G401 (cell line): ENCODE measurements at places on chromosomes 11 and 22. TPM values are rescaled to one million over a fixed set of nuclear protein-coding genes. Genes with fewer than 3 reads are reported as not detected.
A peak's percentile ranks its signal among the peaks of the same experiment; 100 is the strongest.

GRCh38 chr11:1228101-1228821, 5.4 kb downstream of the MUC5B start:
- no peak for DNase-seq

- DNase-seq, result no peak
Observed at GRCh38 chr22:35418088-35418487, 18.1 kb downstream of the MCM5 start.

GRCh38 chr11:10658621-10659338, 34.8 kb downstream of the IRAG1 start:
- DNase-seq, result no peak

DNA sequence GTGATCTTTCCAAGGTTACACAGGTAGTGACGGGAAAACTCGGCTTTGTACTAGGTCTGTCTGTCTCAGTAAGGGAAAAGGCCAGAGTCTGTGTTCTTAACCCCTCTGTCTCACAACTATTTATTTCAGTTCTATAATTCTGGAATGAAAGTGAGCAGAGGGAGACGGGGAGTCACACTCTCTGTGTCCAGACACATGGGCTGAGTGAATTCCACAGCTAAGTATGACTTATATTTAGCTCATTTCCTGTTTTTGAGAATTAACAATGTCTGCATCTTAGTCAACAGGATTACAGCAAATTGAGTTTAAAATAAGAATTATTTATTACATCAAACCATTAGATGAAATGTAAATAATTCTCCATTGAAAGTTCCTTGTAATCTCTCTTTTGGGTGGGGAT, 62.5 kb upstream of the OR4B1 start:
- DNase-seq, result no peak

DNA sequence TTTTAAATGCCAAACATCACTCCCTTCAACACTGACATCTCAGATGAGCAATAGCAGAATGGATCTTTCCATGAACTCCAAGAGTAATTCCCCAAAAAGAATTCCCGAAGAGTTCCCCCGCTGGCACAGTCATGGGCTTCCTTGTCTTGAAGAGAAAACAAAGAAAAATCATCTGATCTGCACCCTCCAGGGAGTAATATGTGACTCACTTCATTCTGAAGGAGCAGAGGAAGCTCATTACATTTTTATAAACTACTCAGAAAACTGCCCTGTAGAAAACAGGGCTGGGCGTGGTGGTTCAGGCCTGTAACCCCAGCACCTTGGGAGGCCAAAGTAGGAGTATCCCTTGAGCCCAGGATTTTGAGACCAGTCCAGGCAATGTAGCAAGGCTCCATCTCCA, 35.7 kb downstream of the CELSR1 start:
- DNase-seq, result no peak

- no peak for DNase-seq
Observed at GRCh38 chr22:46863794-46864193, 101.3 kb downstream of the TBC1D22A start.

DNA sequence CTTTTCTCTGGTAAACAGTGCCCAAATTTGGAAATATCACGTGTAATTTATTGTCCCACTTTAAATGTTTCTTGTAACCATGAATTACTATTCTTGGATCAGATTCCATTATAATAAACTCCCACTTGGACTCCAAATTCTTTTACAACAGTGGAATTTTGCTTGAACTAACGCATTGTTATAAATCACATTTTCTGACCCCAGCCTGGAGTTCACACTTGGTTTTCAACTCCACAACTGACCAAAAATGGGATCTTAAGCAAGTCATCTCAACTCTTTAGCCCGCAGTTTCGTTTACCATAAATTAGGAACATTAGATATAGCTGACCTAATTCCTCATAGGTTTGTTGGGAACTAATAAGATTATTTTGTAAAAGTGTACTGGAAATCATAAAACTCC, 336.8 kb upstream of the NCAM1 start:
- DNase-seq, result no peak

DNA sequence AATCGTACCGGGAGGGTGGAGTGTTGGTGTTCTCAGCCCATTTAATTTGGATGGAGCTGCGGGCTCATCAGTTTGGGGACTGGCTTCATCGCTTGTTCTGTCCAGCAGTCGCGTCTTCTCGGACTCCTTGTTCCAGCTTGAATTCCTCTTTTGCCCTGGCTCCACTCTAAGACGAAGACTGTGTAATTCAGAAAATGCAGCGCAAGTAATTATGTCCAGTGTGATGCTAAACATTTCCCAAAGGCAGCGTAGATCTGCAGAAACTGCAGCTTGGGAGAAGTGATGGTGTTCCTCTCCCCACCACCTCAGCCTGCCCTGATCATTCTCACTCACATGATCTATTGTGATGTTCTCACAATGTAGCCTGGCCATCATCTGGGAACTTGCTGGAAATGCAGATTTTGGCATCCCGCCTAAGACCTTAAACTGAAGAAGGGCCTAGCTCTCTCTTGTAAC, 666 bp downstream of the SLC25A18 start:
- peak; percentile 58 for DNase-seq

DNA sequence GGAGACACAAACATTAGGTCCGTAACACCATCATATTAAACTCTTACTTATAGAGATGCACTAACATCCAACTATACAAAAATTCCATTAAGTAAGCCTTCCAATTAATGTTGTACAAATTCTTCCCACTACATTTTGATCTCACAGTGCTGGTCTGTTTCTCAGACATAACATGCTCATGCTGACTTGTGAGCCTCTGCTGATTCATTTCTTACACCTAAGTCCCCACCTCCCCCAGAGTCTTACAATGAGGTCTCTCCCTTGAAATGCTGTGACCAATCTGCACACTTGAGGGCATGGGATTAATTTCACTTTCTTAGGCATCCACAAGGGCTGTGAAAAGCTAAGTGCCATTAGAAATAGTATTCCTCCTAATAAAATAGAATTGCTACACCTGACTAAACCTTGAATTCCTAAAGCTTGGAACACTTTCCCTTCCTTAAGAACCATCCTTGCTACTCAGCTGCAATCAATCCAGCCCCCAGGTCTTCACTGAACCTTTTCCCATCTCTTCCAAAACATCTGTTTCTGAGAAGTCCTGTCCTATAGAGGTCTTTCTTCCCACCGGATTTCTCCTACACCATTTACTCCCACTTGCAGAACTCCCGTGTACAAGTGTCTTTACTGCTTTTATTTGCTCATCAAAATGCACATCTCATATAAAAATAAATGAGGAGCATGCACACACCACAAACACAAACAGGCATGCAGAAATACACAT, 2.0 kb downstream of the HBG1 start:
- DNase-seq, result no peak

DNA sequence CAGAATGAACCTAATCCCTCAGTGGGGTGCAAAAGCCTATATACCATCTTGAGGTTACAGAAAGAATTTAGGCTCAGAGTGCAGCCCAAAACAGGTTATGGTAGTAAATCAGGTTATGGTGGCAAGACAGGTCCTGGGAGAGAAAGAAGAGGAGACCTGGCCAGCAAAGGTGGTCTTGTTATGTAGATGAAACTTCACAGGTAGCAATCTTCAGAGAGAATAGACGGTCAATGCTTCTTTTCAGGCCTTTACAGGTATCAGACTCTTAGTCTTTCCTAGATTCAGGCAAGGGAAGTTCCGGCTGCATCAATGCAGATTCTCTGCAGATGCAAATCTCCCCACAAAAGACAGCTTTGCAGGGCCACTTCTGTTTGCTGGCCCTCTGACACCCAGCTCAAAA, 45.8 kb upstream of the SORL1 start:
- no peak for DNase-seq

GRCh38 chr11:130808541-130808940, 107.7 kb downstream of the SNX19 start:
- DNase-seq, result no peak

DNA sequence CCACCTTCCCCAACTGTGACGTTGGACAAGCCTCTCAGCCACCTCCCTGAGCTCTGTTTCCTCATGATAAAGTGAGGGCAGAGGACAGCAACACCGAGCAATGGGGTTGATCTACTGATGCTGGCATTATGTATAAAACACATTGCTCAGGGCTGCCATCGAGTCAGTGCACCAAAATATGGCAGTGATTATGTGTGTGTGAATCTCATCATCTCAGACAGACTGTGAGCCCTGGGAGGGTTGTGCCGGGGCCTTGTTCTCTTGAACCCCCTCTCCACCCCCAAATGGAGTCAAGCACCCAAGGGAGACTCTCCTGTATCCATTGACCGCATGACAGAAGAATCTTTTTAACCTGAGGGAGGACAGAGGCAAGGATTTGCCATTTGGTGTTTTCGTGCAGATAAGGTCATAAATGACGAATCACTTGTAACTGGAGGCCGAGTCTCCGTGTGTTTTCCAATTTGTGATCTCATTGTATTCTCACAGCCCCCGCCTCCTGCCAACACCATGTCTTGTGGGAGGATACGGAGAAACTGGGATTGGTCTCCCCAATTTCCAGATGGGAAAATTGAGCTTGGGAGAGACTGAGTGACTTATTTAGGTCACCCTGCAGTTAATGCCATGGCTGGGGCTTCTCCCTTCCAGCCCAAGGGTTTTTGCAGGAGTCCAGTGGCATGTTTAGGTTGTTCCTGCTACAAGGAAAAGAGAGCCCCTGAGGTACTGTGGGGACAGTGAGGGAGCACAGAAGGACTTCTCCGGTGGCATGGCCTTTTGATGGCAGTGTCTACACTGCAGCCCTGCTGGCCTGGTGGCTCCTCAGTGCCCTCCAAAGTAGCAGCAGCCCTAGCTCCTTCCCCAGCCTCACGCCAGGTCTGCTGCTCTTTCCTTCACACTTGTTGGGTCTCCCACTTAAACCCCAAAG, 52.4 kb downstream of the CHRDL2 start:
- no peak for DNase-seq

- DNase-seq, result peak; percentile 26
Observed at GRCh38 chr11:124717786-124718651, 21.7 kb upstream of the NRGN start.

DNA sequence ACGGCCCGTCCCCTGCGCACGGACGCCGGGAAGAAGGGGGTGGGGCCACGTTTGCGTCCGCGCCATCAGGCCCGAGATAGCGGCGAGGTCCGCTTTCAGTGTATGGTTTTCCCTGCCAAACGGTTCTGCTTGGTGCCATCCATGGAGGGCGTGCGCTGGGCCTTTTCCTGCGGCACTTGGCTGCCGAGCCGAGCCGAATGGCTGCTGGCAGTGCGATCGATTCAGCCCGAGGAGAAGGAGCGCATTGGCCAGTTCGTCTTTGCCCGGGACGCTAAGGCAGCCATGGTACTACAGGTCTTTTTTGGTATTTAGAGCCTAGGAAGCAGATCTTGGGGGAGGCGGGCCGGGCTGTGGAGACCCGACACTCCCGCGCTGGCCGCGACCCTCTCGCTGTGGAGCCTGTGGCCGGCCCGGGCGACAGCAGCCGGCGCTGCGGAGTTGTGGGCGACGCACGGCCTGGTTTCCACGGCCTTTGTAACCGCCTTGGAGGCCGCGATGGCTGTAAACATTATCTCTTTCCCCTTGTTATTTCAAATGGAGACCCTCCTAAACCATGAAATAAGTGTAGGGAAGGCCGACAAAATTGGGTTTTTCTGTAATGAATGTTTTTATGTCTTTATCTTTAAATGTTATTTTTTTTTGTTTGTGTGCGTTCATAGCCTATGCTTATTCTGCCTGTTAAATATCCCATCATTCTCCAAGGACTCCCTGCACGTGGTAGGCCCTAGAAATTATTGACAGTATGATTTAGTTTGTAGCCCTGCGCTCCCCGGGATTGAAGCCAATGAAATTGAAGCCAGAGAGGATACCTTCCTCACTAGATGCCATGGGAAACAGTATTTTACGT, at the start of gene AASDHPPT:
AASDHPPT (plus strand) TSS at position 54 of the 847 bp plus-strand sequence; CDS start at position 103, 49 bp downstream.
- peak; percentile 63 for DNase-seq

DNA sequence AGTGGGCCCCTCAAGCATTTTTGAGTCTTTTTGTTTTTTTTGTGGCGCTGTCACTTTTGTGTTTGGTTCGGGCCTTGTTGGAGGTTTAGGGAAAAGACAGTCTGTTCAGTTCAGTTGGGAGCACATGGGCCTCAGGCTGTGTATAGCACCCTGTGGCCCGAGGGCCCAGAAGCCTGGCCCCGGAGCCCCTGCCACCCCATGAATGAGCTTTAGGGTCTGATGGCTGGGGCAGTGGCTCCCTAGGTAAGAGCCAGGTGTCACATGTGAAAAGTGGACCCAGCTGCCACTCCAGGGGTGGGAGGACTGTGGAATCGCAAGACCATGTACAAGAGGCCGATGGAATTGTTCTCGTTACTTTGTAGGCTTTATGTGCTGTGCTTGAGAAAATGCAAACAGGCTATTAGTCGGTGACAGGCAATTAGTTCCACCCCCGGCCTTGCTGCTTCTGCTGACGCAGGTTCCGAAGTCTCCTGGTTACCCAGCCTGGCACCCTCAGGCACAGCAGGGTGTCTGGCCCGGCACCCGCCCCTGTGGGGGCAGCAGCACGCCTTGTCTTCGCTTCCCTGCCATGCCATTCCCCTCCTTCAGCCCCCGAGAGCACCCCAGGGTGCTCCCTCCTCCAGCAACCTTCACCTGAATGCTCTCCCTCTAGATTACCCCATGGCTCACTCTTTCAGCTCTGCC, 38.2 kb upstream of the PARVG start:
- DNase-seq, result no peak

DNA sequence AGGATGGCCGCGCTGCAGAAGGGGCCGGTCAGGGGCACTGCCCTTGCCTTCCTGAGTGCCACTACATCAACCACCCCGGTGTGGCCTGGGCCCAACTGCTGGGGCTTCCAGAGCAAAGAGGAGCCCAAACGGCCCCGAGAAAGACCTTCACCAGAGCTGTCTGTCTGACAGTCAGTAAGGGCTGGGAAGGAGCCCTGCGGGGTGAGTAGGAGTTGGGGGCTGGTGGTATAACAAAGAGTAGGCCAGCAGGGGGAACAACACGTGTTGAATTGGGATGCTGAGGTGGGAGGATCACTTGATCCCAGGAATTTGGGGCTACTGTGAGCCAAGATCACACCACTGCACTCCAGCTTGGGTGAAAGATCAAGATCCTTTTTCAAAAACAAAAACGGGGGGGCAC, 3.9 kb downstream of the GSTT4 start:
- DNase-seq, result no peak

BTG4 gene
- 1.4 and 8.1 TPM in 2 replicates for total RNA-seq

MUC2 gene
- not detected in 2 replicates for total RNA-seq

ELMOD1 gene
- total RNA-seq, result 0.17 TPM in 1 of 2 replicates, not detected in the other

OR2AT4 gene
- not detected in 2 replicates for total RNA-seq

ZP1 gene
- total RNA-seq, result not detected in 2 replicates

CCDC116 gene
- not detected in 2 replicates for total RNA-seq
